ENCODE measurements at places on chromosomes 3 and 15.

DNA sequence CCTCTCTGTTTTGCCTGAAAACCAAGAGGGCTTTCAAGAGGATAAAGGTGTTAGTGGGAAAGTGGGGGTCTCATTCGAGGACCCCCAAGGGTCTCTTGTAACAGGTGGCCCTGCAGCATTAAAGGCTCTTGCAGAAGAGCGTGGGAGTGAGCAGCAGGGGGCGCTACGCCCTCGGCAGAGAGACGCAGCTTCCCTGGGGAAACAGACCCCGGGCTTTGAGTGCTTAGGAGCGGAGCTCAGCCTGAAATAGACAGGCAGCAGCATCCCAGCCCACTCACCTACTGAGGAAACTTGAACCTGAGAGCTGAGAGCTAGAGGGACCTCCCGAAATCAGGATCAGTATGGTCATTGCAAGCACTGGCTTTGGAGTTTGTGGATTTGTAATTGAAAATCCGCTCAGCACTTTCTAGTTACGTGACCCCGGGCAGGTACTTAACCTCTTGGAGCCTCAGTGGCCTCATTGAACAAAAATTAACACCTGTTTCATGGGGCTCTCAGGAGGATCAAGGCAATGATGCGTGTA lies 25.7 kb downstream of the RPLP1 start:
- peak; percentile 42 for DNase-seq

GRCh38 chr3:52134761-52135160 lies 19.5 kb downstream of the POC1A start:
- no peak for DNase-seq

DNA sequence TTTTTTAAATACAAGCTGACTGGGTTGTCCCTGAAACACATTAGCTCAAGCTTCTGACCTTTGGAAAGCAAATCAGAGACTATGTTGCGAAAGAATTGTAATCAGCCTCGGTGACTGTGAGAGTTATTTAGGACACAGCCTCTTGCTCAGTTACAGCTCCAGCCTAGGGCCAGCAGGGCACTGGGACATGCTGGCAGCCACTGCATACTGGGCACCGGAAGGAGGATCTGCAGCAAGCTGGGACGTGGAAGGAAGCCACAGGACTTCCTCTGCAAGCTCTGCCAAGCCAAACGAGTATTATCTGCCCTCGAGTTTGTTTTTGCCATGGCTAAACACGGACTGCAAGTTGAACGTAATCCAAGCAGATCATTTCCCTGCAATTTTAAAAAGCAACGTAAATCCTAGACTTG lies 24.4 kb upstream of the COPG1 start:
- DNase-seq: no peak

GRCh38 chr15:60589728-60590127 lies 110.8 kb upstream of the ICE2 start:
- no peak for DNase-seq

GRCh38 chr3:29525254-29525881 lies 244.5 kb downstream of the RBMS3 start:
- DNase-seq: no peak

GRCh38 chr3:106420628-106421027 lies 551.8 kb upstream of the CBLB start:
- DNase-seq: no peak

- no peak for DNase-seq
These were observed 8.3 kb downstream of the LMCD1 start for GRCh38 chr3:8509961-8510360.

DNA sequence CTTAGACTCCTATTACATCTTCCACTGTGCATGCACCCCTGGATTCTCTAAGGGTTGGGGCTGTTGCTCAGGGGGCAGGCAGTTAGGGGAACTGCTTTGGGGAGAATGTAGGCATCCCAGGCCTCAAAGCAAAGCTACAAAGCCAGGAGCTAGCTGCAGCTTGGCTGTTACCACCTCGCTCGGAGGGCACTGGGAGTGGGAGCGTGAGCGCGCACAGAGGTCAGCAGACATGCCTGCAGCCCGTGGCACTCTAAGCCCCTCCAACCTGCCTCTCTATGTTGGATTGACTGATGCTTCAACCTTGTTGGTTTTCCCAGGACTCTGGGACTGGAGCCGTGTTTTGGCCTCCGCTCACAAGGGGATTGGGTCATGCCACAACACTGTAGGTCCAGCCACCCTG lies 69.8 kb downstream of the CPN2 start:
- DNase-seq: no peak

DNA sequence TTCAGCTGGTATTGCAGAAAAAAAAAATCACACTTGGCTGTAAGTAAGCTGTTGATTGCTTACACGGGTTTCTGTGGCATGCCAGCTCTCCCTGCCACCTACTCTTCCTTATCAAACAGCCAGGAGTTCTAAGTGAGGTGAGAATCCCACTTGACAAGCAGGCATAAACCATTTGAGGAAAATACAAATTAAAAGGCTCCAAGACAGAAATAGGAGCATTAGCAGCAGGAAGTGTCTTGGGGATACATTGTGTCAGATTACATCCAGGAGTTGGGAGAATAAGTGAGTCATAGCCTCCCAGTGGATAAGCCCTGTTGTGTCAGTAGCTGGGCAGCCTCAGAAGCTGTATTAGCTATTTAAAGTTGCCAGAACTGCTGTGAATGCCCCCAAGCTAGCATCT lies 256.0 kb downstream of the CNTN4 start:
- no peak for DNase-seq

GRCh38 chr3:46089237-46090011 lies 62.1 kb upstream of the XCR1 start:
- DNase-seq: no peak

DNA sequence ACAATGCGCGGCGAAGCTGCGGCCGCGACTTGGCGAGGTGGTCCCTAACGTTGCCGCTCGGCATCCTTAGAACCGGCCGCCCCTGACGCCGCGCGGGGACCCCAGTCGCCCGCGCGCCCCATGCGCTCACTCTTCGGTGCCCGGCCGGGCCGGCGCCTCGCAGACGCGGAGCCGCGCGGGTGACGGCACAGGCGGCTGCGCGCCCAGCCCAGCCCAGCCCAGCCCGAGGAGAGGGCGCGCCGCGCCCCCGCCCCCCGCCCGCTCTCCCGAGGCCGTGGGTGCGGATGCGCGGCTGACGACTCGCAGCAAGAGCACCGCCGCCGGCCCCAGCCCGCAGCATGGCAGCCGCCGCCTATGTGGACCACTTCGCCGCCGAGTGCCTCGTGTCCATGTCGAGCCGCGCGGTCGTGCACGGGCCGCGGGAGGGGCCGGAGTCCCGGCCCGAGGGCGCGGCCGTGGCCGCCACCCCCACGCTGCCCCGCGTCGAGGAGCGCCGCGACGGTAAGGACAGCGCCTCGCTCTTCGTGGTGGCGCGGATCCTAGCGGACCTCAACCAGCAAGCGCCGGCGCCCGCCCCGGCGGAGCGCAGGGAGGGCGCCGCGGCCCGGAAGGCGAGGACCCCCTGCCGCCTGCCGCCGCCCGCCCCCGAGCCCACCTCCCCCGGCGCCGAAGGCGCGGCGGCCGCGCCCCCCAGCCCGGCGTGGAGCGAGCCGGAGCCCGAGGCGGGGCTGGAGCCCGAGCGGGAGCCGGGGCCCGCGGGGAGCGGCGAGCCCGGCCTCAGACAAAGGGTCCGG lies 437 bp downstream of the KLF13 start:
- DNase-seq: peak; percentile 71

DNA sequence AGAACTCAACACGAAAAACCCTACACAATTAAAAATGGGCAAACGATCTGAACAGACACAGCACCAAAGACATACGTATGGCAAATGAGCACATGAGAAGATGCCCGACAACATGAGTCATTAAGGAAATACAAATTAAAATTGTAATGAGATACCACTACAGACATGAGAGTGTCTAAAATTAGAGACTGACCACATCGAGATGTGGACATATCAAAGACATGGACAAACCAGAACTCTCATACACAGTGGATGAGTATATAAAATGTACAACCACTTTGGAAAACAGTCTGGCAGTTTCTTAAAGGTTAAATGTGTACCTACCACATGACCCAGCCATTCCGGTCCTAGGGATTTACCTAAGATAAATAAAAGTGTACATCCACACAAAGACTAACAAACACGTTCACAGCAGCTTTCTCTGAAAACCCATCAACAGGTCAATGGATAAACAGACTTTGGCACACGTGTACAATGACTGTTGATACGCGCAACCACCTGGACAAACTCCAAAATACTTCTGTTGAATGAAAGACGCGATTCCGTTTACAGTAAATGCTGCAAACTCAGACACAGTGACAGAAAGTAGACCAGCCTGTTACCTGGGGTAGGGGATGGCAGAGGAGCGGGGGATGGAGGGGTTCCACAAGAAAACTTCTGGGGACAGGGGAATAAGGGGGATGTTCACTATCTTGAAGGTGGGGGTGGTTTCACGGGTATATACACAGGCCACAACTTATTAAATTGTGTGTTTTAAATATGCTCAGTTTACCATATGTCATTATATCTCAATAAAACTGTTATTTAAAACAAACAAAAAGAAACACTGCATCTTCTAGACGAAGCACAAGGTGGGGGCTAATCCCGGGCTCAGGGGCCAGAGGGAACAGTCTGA lies 2.1 kb downstream of the TNK2 start:
- DNase-seq: no peak

DNA sequence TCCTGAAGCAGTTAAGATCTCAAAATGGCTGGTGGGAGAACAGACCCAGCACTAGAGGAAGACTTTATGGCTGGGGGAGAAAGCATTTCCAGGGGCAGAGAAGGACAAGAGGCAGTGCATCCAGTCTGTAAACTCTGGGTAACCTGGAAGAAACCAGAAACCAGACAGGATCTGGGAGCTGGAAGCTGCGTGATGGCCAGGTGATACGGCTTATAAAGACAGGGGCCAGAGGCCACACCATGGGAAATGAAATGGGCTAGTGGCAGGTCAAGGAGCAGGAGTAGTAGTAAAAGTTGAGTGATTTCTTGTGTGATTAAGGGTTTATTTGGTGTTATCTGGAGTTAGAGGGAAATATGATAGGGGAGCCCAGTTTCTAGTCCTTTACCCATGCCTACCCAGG lies 144.7 kb upstream of the ARRDC4 start:
- no peak for DNase-seq

DNA sequence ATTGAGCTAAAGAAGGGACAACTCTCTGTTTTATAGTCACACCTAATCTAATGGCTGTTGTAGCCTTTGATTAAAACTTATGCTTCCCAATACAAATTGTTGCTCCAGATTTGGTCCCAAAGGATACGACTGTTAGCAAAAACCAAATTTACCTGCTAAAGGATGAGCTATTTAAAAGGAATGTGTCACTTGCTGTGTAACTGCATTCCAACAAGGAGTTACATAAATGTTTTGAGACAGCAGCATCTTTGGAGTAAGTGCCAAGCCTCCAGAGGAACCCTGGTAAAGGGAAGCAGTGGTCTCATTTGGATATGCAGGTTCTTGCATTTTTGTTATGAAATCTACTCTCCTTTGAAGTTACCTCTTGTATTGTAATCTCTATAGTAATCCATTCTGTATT lies 233.3 kb downstream of the THSD4 start:
- DNase-seq: no peak

- no peak for DNase-seq
These were observed 20.4 kb downstream of the ARPP21 start for GRCh38 chr3:35659768-35660167.
